ENCODE measurements at places on chromosomes 6 and 20.

DNA sequence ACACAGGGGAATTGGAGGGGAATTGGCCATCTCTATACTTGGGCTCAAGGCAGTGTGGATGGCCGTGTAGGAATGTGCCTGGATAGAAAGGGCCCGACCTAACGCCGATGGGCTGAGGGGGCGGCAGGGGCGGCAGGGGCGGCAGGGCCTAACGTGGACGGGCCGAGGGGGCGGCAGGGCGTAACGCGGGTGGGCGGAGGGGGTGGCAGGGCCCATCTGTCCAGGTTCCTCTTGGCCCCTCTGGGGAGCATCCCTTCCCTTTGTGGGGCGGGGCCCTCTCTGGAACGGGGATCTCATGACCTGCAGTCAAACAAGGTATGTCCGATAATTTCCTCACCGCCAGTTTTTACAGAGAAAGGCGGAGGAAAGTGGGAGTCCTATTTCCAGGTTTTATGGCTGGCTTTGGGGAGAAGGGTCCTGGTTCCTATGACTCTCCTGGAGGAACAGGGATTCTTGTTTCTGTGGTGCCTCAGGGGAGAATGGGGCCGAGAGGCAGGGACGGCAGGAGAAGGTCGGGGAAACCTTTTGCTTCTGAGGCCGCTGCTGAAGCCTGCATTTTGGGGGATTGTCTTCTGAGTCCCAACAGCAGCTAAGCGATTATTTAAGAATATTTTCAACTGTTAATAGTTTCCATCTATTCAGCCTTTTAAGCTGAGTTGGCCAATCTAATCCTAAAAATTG, 100.8 kb upstream of the FRMD1 start:
- no peak for DNase-seq

DNA sequence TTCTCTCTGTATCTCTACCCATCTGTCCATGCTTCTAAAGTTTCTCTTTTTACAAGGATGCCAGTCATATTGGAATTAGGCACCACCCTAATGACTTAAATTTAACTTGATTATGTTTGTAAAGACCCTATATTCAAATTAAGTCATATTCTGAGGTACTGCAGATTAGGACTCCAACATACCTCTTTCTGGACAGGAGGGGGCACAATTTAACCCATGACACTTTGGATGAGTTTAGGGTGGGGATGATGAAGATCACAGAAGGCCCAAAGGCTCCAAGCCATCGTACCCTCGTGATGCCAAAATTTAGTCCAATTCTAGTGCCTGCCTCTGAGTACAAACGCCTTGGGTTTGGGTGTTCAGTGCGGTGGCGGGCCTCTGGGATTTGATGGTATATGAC, 15.0 kb upstream of the NKX2-2 start:
- DNase-seq, result peak; percentile 50

DNA sequence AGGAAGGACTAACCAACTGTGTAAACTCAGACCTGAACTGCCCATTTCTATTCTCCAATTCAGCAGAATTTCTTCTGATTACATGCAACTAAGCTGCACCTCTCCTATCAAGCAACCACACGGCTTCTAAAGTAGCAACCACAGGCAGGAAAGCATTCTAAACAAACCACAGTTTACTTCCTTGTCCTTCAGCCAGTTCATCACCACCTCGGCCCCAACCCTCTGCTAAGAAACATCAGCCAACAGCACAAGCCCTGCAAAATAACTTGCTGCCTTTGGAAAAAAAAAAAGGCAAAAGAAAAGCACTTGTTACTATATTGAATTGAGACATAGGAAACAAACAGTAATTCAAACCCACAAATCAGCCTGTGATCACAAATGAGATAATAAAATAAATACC, 140.3 kb downstream of the NFATC2 start:
- DNase-seq, result peak; percentile 87

- no peak for DNase-seq
These were observed 33.3 kb upstream of the QKI start for GRCh38 chr6:163381118-163381756.

DNA sequence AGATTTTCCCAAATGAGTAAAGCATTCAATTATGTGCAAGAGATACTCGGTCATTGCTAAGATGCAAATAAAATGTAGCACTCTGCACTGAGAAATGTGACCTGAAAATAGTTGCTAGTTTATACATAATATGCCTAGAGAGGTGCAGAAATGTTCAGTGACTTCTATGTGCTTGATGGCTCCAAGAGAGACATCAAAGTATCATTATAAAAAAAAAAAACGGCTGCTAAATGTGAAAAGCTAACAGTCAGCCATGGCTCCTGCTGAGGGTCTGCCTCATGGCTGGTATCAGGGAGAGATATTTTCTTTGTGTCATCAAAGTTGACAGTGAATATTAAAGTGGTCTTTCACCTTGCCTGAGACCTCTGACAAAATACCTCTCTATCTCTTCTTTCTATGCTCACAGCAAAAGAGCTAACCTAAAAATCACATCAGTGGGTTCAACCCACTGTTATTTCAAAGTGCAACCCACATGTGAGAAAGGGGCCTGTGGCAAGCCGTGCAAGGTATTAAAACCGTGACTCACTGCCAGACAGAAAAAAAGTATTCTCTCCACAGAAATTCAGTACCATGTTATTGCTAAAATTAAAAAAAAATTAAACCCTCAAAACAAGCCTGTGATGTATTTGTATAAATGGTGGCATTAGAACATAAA, 259.0 kb downstream of the HIVEP2 start:
- no peak for DNase-seq
